ENCODE measurements at places on chromosomes 3 and 15.

GRCh38 chr3:8539419-8539818, 37.8 kb downstream of the LMCD1 start:
- no peak for DNase-seq

DNA sequence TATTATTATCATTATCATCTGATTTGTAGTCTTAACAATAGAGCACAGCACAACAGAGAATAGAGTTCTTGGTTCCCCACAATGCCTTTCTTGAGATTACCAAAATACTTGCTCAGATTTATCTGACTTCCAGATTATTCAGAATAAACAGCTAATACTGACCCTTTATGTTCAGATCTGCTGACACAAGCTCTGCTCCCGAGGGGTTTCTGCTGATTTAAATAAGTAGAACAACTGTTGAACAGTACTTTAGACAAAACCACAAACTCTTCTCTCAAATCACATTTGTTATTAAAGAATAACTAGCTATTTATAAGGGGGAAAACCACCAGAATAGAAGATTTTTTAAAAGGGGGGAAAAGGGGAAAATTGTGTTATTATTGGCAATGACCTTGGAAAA, 380.2 kb upstream of the ATP11B start:
- no peak for DNase-seq

DNA sequence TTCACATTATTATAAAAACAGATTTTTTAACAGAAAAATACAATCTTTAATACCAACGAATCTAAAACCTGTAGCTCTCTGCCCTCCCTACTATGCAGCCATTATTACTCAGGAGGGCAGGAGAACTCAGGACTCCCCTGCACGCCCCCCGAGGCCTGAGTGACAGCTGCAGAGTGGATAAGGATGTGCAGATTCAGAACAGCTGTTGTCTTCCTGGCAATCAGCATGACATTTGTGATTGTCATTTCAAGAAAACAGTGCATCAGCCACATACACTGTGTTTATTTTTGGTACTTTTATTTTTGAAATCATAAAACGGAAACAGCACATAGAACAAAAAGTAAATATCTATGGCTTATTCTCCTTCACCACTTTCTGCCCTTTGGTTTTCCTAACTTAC, 450.8 kb downstream of the OCA2 start:
- no peak for DNase-seq

GRCh38 chr3:22960105-22960984, 242.8 kb upstream of the UBE2E2 start:
- DNase-seq, result no peak

- DNase-seq, result no peak
Observed at GRCh38 chr3:41711651-41712050, 250.3 kb downstream of the ULK4 start.

- no peak for DNase-seq
Observed at GRCh38 chr3:99825004-99825640, 7.5 kb downstream of the CMSS1 start.

DNA sequence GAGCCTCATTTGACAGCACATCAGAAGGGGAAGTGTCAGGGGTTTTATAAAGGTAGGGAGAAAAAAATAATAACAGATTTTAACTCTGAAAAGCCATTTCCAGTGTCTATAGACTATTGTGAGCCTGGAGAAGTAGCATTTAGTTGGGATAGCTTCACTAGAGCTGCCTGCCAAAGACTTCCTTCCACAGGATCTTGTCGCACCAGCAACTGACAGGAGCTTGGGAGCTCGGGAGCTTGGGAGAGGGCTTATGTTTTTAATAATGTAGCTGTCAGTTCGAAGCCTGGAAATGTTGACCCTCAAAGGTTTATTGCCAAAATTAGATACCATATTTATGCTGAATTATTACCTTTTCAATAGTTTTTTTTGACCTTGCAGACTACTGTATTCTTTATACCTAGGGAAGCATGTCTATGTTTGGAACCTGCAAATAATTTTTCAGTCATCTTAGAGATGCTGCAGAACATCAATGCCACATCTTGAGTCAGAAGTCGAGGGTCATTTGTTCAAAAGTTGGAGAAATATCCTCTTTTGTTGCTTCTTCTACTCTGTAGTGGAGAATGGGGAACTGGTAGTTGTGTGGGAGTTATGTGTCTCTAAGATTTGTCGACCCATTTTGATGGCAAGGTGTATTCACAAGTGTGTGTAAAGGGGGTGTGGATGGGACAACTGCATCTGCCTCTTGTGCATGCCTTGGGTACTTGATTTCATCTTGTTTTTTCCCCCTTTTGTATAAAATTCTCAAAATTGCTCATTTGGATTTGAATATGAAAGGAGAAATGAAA, 41.7 kb downstream of the ARPP21 start:
- no peak for DNase-seq

DNA sequence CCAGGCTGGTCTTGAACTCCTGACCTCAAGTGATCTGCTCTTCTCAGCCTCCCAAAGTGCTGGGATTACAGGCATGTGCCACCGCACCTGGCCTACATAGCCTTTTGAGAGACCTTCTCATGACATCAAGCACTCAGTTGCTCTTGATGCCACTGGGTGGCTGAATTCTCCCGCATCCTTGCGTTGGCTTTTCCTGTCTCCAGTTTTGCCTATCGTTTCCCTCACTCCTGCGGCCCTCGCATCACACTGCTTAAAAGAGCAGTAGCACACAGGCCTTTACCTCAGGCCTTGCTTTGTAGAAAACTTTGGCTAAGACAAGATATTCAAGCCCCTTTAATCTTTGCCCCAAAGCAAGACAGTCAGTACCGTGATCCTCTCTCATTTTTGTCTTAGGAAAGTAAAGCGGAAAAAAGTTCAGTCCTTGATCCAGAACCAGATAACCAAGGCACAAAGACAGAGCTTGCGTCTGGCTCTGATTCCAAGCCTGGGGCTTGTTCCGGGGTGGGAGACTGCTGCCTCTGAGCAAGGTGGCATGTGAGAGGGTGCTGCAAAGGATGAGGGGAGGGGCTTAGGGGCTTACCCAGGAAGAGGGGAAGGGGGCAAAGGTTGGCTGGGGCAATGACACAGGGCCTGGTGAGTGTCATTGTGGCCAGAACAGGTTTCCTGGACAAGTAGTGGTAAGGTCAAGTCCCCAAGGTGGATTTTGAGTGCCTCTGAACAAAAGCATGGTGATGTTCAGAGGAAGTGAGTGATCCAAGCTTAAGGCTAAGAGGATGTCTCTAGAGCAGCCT, 175.0 kb upstream of the TLE3 start:
- DNase-seq, result no peak

- no peak for DNase-seq
Observed at GRCh38 chr15:58293622-58294550, 137.9 kb upstream of the LIPC start.

DNA sequence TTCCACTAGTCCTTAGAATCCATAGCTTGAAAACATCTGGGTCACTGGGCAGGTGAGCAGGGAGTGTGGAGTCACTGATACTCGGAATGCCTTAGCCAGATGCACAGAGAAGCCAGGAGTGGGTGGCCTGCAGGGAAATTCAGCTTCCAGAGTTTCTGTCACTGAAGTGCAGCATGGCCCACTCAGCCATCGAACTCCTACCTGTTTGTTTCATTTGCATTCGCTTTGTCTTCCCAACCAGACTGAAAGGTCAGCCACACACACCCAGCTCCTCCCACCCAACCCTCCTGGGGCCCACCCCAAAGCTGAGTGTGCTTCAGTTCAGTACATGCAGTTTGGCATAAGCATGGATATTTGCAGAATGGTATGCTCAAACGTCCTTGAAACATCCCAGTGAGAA, 124.5 kb upstream of the ATP10A start:
- DNase-seq, result no peak

GRCh38 chr3:147669077-147669476, 259.9 kb downstream of the ZIC1 start:
- DNase-seq, result no peak

GRCh38 chr15:64045774-64046420, 388 bp downstream of the DAPK2 start:
- DNase-seq, result no peak

GRCh38 chr3:178060407-178060806, 475.8 kb upstream of the KCNMB2 start:
- DNase-seq, result no peak

DNA sequence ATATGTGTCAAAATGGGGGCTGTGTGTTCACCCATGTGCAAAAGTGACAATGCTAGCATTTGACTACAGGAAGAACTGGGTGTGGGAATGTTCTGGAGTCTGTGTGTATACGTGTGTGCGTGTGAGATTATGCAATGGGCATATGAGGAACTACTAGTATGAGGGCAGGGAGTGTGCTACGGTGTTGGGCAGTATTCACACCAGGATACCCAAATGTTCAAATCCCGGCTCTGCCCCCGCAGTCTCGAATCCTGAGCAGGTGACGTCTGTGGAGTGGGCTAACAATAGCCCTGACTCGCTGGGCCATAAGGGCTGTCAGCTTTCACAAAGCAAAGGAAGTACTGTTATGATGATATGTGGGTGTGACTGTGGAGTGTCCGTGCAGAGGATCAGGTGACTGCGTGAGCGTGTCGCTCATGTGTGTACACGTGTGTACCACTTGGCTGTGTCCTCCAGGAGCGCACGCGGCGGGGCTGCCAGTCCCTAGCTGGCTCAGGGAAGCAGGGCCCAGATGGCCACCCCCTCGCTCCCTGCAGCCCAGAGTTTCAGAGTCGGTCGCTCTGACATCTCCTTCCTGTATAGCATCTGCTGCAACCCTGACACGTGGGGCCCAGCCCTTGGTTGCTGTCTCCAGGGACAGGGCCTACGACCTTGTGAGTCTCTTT, 27.2 kb downstream of the IQSEC1 start:
- DNase-seq, result no peak

DNA sequence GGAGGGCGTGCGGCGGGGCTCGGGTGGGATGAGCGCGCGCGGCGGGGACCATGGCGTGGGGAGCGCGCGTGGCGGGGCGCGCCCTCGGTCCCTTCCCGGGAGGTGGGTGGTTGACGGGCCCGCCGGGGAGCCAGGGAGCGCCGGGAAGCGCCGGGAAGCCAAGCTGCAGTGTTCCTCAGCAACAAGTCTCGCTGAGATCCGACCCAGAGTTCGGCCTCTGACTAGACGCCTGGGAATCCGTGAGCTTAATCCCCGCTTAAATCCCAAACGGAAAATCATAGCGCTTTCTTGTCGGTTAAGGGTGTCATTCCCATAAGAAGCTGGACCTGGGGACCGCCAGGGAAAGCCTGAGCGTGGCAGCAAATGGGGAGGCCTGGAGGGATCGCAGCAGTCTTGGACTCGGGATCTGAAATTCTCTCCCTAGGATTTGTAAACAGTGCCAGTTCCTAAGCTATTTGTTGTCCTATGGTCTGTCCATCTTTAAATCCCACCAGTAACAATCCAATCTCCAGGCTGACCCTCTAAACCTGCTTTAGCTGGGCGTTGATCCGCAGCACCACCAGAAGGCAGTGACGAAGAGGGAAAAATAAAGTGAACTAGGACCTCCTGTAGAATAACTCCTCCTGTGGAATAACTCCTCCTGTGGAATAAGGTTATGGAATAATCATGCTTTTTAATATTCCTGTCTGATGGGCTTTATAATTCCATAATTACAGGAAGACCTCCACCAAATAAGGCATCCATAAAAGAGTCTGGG, 570 bp upstream of the NEDD4 start:
- DNase-seq, result no peak

GRCh38 chr15:67899596-67900283, 59.9 kb upstream of the RNU6-1 start:
- DNase-seq, result no peak

GRCh38 chr15:47434596-47434995, 282.7 kb upstream of the SEMA6D start:
- DNase-seq, result no peak

GRCh38 chr15:70319466-70319865, 221.7 kb upstream of the TLE3 start:
- no peak for DNase-seq

GRCh38 chr3:174891524-174892203, 32.5 kb downstream of the NAALADL2 start:
- no peak for DNase-seq

GRCh38 chr3:32126305-32127015, 20.0 kb downstream of the GPD1L start:
- DNase-seq, result no peak

DNA sequence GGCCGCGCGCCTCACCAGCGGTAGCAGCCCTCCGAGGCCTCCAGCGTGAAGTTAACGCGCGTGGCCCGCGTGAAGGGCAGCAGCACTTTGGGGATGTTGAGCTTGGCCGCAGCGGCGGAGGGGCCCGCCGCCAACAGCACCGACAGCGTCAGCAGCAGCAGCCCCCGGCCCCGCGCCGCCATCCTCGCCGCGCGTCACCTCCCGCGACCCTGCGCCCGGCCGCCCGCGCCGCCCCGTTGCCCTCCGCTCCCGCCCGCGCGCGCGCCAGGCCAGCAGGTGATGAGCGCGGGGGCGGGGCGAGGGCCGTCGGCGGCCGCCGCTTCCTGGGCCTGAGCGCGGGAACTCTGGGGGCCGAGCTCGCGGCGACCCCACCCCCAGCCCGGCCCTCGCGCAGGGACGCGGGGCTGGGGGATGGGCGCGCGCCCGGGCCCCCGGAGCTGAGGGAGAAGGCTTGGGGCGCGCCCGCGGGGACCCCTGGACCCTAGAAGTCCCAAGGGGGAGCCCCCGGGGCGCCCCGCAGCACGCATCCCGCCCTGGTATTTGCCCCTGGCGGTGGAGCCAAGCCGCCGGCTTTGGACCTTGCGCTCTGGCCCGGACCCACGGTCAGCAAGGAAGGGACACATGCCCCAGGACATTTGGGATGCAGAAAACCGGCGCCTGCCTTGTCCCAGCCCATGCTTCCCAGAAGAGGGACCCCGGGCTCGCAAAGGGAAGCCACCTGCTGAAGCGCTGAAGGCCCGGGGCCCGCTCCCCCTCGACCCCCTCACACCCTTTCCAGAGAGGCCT, at the start of gene NUP210:
TSS of gene NUP210 (minus strand) at position 278 of the 786 bp plus-strand sequence. CDS start at position 182, 96 bp downstream.
- DNase-seq, result peak; percentile 36

DNA sequence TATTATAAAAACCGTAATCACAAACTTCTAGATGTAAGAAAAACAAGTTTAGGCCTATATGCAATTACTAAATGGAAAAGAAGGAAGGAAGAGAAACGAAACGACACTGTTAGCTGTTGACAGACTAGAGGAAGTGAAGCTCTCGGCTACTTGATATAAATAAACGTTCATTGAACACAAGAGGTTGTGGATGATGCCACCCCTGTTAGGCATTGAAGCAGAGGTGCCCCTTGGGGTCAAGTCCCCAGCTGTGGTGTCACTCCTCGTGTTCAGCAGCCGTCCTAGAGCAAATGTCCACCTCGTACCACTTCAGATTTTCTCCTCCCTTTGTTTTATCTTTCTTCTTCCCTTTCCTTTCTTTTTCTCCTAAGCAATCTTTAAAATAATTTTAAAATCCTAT, 146.5 kb upstream of the UBE2E1 start:
- peak; percentile 42 for DNase-seq

DNA sequence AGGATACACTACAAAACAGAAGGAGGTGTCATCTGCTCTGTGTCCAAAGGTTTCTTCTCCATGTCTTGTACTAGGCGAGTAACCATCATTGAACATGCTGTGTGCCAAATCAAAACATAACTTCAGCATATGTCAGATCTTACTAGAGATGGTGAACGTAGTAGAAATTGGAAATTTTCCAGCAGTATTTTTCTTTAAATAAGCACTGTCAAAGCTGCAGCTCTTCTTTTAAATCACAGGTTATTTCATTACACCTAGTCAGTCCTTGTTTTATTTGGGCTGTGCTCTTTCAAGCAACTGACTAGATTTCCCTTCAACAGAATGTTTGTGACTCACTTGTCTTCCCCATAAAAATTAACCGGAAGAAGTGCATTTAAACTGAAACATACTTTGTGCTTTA, 46.5 kb downstream of the MSL2 start:
- DNase-seq, result no peak

- no peak for DNase-seq
Observed at GRCh38 chr15:95669146-95669922, 661.2 kb upstream of the NR2F2 start.

- no peak for DNase-seq
Observed at GRCh38 chr15:100941536-100941935, 22.4 kb downstream of the LRRK1 start.

- DNase-seq, result no peak
Observed at GRCh38 chr3:147458995-147459704, 50.0 kb downstream of the ZIC1 start.
